Foreskin keratinocyte (primary cell): ENCODE measurements at places on chromosomes 3 and 15. TPM values are rescaled to one million over a fixed set of nuclear protein-coding genes. Genes with fewer than 3 reads are reported as not detected.

GRAMD1C gene
- 2.3 and 2.4 TPM in 2 replicates for total RNA-seq

ITGB5 gene
- total RNA-seq = 82.0 and 91.9 TPM in 2 replicates

ST3GAL6 gene
- 1.4 and 2.1 TPM in 2 replicates for total RNA-seq

MASP1 gene
- not detected in 2 replicates for total RNA-seq

PSTPIP1 gene
- 6.6 and 7.1 TPM in 2 replicates for total RNA-seq

SEC22C gene
- 54.8 and 59.8 TPM in 2 replicates for total RNA-seq

AMIGO3 gene
- total RNA-seq = not detected in 2 replicates

IL17RC gene
- total RNA-seq = 22.4 and 25.9 TPM in 2 replicates

SEMA7A gene
- total RNA-seq = 19.8 and 45.0 TPM in 2 replicates

GRCh38 chr3:19396726-19397125 lies 248.4 kb downstream of the KCNH8 start:
- no peak for DNase-seq

GRCh38 chr15:61921093-61921492 lies 139.2 kb downstream of the VPS13C start:
- peak; percentile 30 for DNase-seq

DNA sequence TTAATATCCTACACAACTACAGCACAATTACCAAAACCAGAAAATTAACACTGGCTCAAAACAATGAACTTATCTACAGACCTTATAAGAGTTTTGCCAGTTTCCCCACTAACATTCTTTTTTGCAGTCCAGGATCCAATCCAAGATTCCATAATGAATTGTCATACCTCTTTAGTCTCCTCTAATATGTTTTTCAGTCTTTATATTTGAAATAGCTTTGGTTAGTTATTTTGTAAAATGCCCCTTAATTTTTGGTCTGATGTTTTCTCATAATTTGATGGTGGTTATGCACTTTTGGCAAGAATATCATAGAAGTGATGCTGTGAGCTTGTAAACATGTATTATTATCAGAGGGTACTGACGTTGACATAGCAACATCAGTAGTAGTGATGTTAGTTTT lies 124.3 kb downstream of the ISL2 start:
- no peak for DNase-seq

GRCh38 chr3:120764206-120764605 lies 21.7 kb downstream of the GTF2E1 start:
- no peak for DNase-seq

- DNase-seq = no peak
These were observed 86.5 kb upstream of the PRR20G start for GRCh38 chr3:127374086-127375010.

- DNase-seq = no peak
These were observed 18.4 kb upstream of the OCA2 start for GRCh38 chr15:28117432-28117990.

GRCh38 chr3:170867143-170867937 lies 2.7 kb downstream of the RPL22L1 start:
- DNase-seq = no peak

DNA sequence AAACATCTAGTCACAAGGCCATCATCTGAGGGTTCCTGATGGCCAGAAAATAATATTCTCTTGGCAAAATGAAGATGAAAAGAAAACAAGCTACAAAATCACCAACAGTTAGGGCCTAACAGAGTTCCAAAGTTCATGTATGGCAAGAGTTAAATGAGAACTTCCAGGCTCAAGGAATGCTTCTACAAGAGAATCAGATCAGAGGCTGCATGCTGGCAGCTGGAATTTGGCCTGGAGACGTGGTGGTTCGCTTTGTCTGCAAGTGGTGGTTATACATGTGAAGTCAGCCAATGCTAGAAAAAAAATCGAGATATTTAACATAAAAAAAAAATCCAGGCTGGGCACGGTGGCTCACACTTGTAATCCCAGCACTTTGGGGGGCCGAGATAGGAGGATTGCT lies 5.6 kb downstream of the SIAH2 start:
- DNase-seq = no peak

GRCh38 chr3:45218578-45219390 lies 7.3 kb downstream of the TMEM158 start:
- DNase-seq = peak; percentile 39

- no peak for DNase-seq
These were observed 19.1 kb upstream of the TBC1D21 start for GRCh38 chr15:73854265-73854664.

DNA sequence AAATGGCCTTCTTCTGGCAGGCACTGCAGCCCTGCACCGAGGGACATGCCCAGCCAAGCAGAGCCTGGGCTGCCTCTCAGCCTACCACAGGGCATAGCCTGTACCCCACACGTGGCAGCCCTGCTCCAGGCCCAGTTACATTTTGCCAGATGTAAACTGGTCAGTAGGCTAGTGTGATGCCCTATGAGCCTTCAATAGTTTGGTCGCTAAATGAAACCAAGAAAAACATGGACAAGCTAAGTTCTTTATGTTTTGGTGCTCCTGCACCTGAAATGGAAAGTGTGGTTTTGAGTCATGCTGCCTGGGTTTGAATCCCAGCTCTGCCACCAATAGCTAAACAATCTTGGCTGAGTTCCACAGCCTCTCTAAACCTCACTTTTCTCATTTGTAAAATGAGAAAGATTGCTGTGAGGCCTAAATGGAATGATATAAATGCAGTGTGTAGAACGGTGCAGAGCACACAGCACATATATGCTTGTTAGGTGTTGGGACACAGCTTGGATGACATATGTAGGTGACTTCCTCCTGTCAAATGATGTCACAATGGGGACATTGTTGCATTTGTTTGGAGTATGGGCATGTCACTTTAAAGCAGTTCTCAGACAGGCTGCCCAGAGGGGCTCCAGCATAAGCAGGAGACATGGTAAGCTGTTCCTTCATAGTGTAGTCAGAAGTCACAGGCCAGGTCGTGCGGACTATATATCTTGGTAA lies 57.4 kb downstream of the ZBTB38 start:
- no peak for DNase-seq

DNA sequence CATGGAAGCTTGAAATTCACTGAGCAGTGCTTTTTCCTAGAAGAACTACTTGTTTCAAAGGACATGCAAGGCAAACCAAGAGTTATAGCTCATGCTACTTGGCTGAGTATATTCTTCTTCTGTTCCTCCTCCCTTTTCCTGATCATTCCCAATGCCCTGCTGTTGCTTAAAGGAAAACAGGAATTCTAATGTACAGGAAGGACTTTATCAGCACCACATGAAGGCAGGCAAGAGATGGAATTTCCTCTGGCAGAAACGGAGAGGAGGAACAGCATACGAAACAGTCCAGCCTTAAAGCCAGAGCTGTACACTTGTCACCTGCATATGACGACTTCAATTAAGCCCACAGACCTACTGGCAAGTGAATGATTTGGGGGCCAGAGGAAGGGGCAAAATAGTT lies 15.7 kb downstream of the MEIS2 start:
- no peak for DNase-seq

DNA sequence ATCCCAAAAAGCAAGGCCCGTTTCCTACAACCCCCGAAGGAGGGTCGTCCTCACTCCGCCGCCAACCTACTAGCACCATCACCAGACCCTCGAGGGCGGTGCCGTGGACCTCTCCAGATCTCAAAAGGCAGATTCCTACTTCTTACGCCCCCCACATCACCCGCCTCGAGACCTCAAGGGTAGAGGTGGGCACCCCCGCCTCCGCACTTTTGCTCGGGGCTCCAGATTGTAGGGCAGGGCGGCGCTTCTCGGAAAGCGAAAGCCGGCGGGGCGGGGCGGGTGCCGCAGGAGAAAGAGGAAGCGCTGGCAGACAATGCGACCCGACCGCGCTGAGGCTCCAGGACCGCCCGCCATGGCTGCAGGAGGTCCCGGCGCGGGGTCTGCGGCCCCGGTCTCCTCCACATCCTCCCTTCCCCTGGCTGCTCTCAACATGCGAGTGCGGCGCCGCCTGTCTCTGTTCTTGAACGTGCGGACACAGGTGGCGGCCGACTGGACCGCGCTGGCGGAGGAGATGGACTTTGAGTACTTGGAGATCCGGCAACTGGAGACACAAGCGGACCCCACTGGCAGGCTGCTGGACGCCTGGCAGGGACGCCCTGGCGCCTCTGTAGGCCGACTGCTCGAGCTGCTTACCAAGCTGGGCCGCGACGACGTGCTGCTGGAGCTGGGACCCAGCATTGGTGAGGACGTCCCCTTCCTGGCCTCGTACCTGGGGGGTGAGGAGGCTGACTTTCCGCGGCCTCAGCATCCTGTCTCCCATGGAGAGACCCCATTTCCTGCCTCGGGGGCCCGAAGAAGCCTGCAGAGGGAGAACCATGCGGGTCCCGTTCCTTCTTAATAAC lies at the start of gene MYD88:
Gene MYD88 (plus strand): TSS at position 313 of the 842 bp plus-strand sequence. CDS start 40 bp downstream, at position 353.
- DNase-seq = no peak

- no peak for DNase-seq
These were observed 631 bp upstream of the CNBP start for GRCh38 chr3:129184396-129184657.

DNA sequence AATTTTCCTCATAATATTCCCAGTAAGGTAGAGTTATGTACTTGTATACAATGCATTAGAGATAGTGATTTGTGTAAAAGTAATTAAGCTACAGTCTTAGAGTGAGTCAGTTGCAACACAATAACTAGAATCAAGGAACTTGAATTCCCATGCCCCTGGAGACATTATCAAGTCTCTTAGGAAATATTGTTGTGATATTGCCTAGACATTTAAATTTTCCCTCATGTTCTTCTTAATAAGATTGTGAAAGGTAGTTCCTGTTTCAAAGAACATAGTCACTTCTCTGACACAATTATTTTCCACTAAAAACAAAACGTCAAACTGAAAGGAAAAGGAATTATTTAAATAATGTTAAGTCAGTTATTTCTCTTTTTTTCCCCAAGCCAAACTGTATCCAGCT lies 13.0 kb upstream of the ATP1B3 start:
- no peak for DNase-seq

- DNase-seq = no peak
These were observed 23.7 kb downstream of the ALPK3 start for GRCh38 chr15:84840741-84841429.

- DNase-seq = no peak
These were observed 50.1 kb downstream of the CNTN4 start for GRCh38 chr3:2148561-2149340.

GRCh38 chr3:159239059-159239458 lies 437.2 kb downstream of the MFSD1 start:
- no peak for DNase-seq

GRCh38 chr15:72947709-72948108 lies 104.6 kb upstream of the NEO1 start:
- no peak for DNase-seq

GRCh38 chr3:95172164-95172943 lies 1109.5 kb downstream of the NSUN3 start:
- no peak for DNase-seq
